ENCODE measurements at places on chromosomes 1 and 21.

GRCh38 chr1:23459338-23459757 lies 24.6 kb downstream of the ASAP3 start:
- no peak for DNase-seq

- no peak for DNase-seq
These were observed 65.5 kb downstream of the DDX20 start for GRCh38 chr1:111821121-111821745.

DNA sequence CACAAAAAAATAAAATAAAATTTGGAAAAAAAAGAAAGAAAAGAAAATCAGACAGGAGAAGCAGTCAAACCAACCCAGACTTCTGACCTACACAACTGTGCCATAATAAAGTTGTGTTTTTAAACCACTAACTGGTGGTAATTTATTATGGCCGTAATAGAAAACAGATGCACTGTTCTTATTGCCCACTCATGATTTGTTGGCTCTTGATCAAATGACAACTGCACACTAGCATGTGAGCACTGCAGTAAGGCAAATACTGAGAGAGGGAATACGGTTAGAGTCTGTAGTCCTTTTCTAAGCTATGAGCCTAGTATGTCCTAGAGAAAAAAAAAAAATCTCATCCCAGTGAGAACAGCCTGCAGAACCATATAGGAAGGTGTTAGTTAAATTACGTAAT lies 61.2 kb upstream of the TNR start:
- no peak for DNase-seq

DNA sequence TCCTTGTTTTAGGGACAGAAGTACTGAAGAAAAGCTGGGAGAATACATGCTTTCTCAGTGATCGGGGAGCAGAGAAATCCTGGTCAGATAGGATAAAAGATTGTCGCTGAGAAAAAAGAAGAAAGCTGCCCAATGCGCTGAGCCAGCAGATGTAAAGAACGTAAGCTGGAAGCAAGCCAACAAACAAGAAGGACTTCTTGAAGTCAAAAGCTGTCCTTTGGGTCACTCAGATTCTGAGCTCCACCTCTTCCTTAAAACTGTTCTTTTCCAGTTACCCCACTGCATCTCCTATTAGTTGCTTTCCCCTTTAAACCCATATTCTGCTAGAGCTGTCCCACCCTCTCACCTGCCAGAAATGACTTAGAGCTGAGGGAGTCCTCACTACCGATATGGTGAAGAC lies 64.8 kb downstream of the GPR137B start:
- no peak for DNase-seq

DNA sequence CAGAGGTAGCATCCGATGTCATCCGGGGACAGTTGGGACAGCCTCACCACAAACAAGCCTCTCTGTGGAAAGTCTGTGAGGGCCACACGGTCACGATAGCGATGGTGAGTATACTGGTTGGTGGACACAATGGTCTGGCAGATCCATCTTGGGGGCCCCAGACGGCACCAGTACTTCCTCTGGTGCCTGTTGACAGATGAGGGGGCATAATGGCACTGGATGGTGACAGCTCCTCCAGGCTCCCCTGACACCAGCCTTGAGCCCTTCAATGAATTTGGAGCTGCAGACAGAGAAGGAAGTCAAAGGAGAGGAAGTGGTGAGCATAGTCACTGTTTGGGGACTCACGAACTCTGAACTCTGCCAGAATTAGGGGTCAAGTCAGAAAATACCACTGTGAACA lies 8.0 kb downstream of the FCAMR start:
- DNase-seq: no peak

- no peak for DNase-seq
These were observed 20.0 kb upstream of the GPR153 start for GRCh38 chr1:6280761-6281451.

GRCh38 chr21:35316933-35317332 lies 267.8 kb upstream of the RUNX1 start:
- DNase-seq: no peak

DNA sequence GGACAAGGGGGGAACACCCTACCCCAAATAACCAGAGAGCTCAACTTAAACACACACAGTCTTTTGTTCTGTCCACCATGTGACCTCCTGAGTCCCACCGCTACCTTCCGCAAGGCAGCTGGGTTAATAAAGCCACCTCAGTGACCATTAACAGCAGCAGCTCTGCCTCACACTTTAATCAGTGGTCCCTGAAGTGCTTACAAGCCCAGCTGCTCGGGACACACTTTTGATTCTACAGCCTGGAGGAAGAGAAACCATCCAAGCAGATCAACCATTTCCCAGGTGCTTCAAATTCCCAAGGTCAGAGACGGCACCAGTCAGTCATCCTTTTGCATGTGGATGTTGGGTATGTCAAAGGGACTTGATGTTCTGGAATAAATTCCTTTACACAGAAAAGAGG lies 70.1 kb downstream of the KCNJ15 start:
- DNase-seq: no peak

- no peak for DNase-seq
These were observed 131.1 kb upstream of the PTGFR start for GRCh38 chr1:78359666-78360065.

- no peak for DNase-seq
These were observed 660 bp upstream of the PDE4B start for GRCh38 chr1:65791801-65792668.

DNA sequence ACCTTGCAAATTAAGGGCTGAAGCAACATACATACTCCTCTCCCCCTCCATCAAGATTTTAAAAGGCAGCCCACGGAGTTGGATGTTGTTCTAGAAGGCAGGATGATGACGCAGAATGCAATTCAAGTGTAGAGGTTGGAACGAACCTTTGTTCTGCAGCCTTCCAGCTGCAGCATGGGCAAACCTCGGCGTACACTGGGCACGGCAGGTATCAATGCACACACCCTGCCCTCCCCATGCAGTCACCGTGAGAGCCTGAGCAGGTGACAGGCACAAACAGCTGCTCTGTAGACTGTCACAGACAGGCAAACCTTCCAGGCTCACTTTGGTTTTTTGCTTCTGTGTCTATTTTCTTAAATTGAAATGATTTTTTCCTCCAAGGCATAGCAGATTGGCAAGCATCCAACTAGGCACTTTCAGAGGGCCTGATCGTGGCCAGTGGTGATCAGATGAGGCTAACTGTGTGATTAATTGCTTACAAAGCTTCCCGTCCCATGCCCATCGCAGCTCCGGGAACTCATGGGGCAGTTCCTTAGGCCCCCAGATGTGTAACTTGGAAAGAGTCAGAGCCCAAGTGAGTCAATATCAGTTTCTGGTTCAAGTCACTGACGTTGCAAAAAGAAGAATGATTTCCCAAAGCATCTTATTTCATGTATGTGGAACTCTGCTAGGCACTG lies 82.3 kb downstream of the ITPKB start:
- no peak for DNase-seq

GRCh38 chr1:39354572-39354971 lies 136.9 kb upstream of the BMP8A start:
- DNase-seq: no peak

- no peak for DNase-seq
These were observed 138.9 kb downstream of the IGSF21 start for GRCh38 chr1:18246543-18246942.

DNA sequence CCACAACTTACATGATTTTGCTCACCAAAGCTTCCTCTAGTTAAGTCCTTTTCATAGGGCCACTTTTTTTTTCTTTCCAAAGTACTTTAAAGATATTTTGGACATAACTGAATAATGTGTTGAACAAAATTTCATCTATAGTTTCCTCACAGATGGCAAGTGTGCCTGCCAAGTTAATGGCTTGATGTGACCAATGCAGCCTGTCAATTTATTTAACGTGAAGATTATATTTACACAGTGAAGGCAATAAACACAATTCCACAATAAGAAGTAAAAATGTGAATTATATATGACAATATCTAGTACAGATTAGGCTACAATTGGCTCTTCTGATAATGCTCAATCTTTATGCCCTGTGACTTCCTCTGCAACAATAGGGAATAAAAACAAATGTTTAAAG lies 18.0 kb downstream of the CLCA2 start:
- DNase-seq: no peak

GRCh38 chr1:19391596-19391981 lies 79.5 kb downstream of the SLC66A1 start:
- no peak for DNase-seq

GRCh38 chr1:153832293-153832692 lies 57.1 kb downstream of the SLC27A3 start:
- no peak for DNase-seq

GRCh38 chr1:77950873-77951272 lies 28.0 kb downstream of the FUBP1 start:
- DNase-seq: no peak
